ENCODE measurements at places on chromosomes 4 and X.

GRCh38 chr4:25753239-25753638 lies 97.6 kb downstream of the SLC34A2 start:
- no peak for DNase-seq

GRCh38 chr4:128930051-128930450 lies 120.6 kb downstream of the JADE1 start:
- no peak for DNase-seq

GRCh38 chr4:183747380-183747779 lies 88.3 kb downstream of the TRAPPC11 start:
- DNase-seq: no peak

GRCh38 chr4:98377559-98377958 lies 116.4 kb downstream of the RAP1GDS1 start:
- DNase-seq: no peak

DNA sequence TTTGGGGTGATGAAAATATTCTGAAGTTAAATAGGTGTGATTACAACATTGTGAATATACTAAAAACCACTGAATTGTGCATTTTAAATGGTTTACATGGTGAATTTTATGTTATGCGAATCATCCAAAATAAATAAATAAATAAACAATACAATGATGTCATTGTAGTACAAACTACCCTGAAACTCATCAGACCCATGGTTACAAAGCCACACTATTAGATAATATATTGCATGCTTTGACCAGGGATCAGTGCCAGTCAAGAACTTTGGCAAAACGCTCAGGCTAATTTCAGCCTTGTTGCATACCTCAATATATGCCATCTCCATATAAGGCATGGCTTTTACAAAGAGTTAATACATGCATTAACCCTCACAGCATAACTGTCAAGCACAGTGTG lies 45.5 kb upstream of the XIAP start:
- DNase-seq: no peak

DNA sequence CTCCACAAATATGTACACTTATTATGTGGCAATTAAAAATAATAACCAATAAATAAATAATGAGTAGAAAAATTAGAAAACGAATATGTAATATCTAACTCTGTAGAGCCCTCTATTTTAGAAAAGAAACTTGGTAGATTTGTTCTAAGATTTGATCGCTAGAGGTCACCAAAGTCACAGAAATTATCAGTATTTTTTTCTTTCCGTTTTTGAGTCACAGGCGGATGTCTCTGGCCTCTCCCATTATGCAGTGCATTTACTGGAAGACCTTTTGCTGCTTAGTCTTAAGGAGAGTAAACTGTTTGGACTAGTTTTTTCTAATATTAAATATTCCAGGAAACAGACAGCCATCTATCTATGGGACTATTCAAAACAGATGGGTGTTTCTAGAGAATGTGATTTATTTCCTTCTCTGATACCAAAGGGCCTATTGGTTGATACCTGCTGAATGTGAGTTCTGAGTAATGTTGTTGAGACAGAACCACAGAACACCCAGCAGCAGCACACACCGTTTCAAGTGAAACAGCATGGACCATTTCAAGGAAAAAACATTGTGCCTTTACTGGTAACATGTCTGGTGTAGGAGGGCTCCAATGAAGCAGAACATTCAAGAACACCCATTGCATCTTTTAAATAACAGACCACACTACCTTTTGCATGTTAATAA lies 34.0 kb upstream of the GYPA start:
- DNase-seq: no peak

DNA sequence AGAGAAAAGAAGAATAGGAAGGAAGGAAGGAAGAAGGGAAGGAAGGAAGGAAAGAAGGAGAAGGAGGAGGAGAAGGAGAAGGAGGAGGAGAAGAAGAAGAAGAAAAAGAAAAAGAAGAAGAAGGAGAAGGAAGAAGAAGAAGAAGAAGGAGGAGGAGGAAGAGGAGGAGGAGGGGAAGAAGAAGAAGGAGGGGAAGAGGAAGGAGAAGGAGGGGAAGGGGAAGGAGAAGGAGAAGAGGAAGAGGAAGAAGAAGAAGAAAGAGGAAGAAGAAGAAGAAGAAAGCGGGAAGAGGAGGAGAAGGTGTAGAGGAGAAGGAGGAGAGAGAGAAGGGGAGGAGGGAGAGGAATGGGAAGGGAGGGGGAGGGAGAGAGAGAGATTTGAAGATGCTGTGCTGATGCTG lies 22.6 kb downstream of the CCKAR start:
- DNase-seq: no peak

- no peak for DNase-seq
Measured at GRCh38 chr4:35250331-35250730, 994.0 kb downstream of the ARAP2 start.

DNA sequence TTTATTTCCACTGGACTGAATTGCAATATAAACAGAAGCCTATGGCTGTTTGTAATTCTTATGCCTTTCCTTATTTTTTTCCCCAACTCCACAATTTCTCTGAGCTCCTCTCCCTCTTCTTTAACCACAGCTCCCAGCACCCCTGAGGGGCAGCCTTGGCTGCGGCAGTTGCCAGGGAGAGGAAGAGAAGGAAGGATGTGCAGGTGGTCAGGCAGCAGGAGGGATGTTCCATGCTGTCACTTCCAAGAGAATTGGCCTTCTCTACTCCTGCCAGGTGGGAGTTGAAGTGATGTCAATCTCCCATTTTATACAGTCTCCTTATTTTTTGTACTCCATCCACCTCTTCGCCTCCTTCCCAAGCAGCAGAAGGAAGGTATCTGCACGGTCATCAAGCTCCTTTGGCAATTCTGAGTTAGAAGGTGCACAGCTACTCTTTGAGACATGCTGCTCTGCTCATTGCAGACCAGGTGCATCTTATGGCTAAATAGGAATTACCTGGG lies 343.3 kb upstream of the RPS6KA3 start:
- DNase-seq: no peak

DNA sequence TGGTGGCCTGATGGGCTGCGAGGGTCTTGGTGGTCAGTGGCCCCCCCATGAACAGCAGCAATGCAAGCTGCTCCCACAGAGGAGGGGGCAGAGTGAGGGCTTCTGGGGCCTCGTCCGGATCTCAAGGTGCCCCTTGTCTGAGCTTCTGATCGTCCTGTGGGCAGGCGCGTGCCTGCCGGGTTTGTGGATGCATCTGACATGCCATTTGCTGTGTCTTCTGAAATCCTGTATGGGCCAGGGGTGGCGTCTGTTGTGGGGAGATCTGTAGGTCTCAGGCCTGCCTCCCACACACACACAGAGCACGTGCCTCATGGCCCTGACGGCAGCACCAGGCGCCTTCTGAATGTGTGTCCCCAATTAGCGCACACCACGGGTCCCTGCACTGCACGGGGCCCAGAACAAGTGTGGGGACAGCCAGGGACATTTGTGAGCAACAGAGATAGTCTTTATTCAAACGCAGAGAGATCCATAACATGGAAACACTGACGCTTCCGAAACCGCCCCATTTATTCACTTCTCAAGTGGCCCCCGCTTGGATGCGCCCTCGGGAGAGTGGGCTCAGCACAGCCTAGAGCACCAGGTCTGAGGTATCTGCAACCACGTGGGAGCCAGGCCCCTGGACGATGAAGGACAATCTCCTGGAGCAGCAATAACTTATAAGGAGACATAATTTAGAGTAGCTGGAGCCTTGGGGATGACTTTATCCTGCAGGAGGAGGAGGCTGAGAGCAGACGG lies 5.7 kb downstream of the SPON2 start:
- DNase-seq: no peak

- DNase-seq: no peak
Measured at GRCh38 chr4:1519787-1520661, 113.8 kb upstream of the NKX1-1 start.

DNA sequence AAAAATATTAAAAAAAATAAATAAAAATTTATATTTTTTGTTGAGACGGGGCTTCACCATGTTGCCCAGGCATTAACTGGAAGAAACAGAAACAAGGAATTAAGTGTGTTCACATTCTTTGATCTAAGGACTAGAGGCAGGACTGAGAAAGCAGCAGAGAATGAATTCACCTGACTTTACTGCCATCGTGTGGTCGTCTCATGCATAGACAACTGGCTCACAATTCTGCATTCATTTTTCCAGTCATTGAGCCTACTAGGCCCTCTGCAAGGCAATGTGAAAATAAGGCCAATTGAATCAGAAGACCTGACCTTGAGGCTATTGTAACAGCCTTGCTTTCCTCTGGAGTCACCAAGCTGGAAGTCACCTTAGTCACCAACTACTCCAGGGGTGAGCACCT lies 37.4 kb downstream of the LHFPL1 start:
- DNase-seq: no peak

DNA sequence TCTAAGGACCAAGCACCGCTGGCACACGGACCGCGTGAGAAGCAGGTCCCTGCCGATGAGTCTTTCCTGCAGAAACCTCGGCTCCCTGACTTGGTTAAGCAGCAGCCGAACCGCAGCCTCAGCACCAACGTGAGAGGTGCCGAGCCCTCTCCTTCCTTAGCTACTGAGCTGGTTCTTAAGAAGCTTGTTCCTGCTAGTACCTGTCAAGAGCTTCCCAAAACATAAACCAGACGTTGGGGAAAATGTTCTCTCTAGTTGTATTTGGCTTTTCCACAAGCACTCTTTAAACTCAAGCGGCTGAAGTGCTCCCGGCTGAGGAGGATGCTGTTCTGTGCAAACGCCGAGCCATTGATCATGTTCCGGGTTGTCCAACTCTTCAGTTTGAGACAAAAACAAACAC lies 29.3 kb upstream of the TLR3 start:
- no peak for DNase-seq

- DNase-seq: no peak
Measured at GRCh38 chr4:92104506-92104905, 199.3 kb upstream of the GRID2 start.

- DNase-seq: no peak
Measured at GRCh38 chr4:139986106-139986505, 167.9 kb downstream of the MAML3 start.

DNA sequence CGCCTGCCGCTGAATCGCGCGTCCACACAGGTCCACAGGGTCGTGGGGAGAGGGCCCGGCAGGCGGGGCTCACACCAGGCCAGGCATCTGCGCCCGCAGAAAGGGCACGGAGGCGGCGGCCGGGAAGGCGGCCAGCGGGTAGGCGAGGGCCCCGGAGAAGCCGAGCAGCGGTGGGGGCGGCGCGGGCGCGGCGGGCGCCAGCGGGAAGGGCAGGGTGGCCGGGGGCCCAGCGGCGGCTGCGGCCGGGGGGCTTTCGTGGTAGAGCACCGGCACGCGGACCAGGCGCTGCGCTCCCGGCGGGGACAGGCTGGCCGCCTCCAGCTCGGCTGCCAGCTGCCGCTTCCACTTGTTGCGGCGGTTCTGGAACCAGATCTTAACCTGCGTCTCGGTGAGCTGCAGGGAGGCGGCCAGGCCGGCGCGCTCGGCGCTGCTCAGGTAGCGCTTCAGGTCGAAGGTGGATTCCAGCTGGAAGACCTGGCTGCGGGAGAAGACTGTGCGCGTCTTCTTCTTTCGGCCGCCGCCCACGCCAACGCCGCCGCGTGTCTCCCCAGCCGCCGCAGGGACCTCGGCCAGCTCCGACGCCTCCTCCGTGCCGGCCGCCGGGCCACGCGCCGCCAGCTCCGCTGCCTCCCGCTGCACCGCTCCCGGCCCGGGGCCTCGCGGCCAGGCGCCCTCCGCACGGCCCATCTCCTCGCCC lies 3.9 kb downstream of the HMX1 start:
- no peak for DNase-seq

DNA sequence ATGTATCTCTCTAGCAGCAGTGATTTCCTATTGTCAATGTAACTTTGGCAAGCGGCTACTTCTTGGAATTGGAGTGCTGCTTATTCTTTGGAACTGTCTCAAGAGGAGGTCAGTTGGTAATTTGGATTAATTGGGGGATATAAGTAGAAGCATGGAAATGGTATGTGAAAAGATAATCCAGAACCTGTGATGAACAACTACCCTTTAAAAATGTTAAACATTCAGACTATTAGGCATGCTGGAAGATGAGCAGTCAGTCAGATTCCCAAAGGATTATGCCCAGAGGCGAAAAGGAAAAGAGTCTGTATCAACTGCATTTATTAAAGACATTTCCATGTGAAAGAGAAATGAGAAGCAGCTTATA lies 62.5 kb downstream of the SEC24D start:
- DNase-seq: no peak

GRCh38 chrX:39504850-39505259 lies 592.9 kb downstream of the BCOR start:
- DNase-seq: no peak

GRCh38 chr4:113407409-113407808 lies 354.1 kb downstream of the CAMK2D start:
- no peak for DNase-seq

DNA sequence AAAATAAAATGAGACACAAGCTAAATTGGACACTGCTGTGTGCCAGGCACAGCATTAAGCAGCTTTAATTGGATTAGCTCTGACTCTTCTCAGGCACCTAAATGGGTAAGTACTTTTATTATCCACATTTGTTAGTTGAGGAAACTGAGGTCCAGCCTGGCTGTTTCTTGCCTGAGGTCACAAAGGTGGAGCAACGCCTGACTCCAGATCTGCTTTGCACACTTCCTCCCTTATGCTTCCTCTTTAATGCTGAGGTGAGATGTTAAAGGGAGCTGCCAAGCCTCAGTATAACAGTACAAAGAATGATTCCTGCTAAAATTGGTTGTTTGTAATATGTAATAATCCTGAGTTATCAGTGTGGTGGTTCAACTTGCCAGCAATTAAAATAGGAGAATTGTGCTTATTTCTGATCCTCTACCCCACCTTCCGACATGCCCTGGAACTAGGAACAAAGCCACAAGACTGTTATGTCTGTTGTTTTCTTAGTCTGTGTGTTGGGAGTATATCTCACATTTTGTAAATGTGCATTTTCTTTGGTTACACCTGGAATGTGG lies 74.4 kb downstream of the AFF1 start:
- DNase-seq: no peak

DNA sequence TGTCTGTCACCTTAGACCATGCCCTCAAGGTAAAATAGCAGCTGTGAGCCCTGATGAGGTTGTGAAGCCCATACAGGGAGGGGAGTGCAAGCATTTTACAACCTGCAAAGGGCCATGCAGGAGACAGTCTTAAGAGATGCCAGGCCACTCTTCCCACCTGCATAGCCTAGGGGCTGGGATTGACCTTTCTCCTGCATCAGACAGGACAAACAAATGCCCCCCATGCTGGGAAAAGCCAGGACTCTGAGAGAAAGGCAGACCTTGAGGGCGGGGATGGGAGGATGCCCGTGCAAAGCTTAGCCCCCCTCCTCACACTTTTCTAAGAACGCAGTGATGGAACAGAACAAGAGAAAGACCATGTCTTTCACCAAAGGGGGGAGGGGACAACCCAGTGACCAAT lies 137.9 kb upstream of the MAMLD1 start:
- no peak for DNase-seq

- no peak for DNase-seq
Measured at GRCh38 chrX:20060961-20061748, 55.6 kb downstream of the MAP7D2 start.

GRCh38 chr4:6549445-6549844 lies 25.5 kb upstream of the MAN2B2 start:
- DNase-seq: no peak

DNA sequence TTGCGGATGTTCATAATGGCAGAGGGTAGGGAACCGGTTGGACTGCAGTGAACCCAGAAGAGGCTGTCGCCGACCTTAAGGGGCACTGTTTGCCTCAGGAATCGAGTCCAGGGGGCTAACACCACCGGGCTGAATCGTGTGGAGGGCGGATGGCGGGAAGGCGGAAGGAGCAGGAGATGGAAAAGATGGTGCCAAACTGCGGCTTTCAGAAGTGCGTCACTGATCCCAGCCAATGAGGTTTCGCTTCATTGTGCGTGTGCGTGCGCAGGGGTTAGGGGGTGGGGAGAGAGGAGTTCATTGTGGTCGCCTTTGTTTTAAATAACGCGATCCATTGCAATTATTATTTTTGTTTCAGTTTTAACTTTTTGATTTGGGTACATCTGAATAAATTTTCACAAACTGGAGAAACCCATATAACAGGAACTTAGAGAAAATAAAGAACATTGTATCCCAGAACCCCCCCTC lies at the start of gene NAA11:
Gene NAA11 (minus strand): TSS at position 198 of the 465 bp plus-strand sequence. CDS start 184 bp downstream, at position 14.
- no peak for DNase-seq

Data from activated CD8-positive, alpha-beta memory T cell treated with anti-CD3 and anti-CD28 coated beads for 1 hour (primary cell).